MCF 10A (cell line): ENCODE measurements at places on chromosomes 5 and 9. TPM values are rescaled to one million over a fixed set of nuclear protein-coding genes. Genes with fewer than 3 reads are reported as not detected.
A peak's percentile ranks its signal among the peaks of the same experiment; 100 is the strongest.

GRCh38 chr9:83027153-83027891 lies 35.6 kb downstream of the RASEF start:
- H3K4me1 ChIP-seq: peaks cover 45% of the 10 kb centered on the region
- no peak overlapping the region for H3K4me3 ChIP-seq
- H3K27me3 ChIP-seq: no peaks in the 10 kb centered on the region
- peak overlapping the region; percentile 83 for H3K27ac ChIP-seq
- peaks cover 4% of the 10 kb centered on the region for H3K36me3 ChIP-seq

DNA sequence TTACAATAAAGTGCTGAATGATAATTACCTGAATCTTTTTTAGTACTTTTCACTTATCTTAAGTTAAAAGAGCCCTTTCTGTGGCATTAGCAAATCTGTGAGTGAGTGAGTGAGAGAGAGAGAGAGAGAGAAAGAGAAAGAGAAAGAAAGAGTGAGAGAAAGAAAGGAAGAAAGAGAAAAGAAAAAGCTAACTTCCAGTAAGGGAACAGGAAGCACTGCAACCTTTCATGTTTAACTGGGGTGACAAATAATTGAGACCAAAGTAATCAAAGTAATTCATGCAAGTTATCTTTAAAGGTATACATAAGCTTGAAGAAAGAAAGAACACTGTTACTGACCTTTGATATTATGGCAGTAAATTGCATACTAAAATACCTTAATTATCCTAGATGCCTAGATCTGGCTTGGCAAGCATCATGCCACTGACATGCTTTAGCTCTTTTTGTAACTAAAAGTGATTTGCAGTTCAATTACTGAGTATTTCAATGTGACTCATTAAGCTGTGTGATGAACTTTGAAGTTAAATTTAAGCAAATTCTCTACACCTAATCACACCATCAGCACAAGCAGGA lies 21.7 kb downstream of the FEM1C start:
- H3K27me3 ChIP-seq: no peaks in the 10 kb centered on the region
- DNase-seq: no peak
- no peak overlapping the region for H3K27ac ChIP-seq
- peaks cover 65% of the 10 kb centered on the region for H3K36me3 ChIP-seq
- no peak overlapping the region for H3K4me3 ChIP-seq

GRCh38 chr9:129026442-129027223 lies 1.5 kb downstream of the SH3GLB2 start:
- H3K4me1 ChIP-seq: peaks cover 27% of the 10 kb centered on the region
- H3K27ac ChIP-seq: peak overlapping the region; percentile 79
- peaks cover 7% of the 10 kb centered on the region for H3K36me3 ChIP-seq
- no peak for DNase-seq

DNA sequence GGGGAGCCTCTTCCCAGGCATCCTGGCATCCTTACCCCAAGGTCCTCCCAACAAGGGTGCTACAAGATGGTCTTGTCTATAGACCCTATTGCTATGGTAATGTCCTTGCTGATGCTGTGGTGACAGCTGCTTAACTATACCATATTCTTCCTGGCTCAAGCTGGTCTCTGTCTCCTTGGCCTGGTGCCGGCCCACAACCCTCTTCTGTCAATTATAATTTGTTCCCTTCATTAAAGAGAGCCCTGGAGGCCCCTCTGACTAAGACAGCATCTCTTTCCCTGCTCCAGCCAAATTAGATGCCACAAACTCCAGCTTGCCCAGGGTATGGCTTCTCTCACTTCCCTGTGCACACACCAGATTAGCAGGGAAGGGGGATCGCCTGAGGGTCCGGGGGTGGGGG lies 86.7 kb downstream of the PSD2 start:
- H3K36me3 ChIP-seq: no peaks in the 10 kb centered on the region
- H3K27me3 ChIP-seq: no peaks in the 10 kb centered on the region
- DNase-seq: no peak
- H3K4me3 ChIP-seq: no peak overlapping the region

- no peak for DNase-seq
- no peaks in the 10 kb centered on the region for H3K36me3 ChIP-seq
- no peaks in the 10 kb centered on the region for H3K27me3 ChIP-seq
- no peak overlapping the region for H3K4me3 ChIP-seq
- no peaks in the 10 kb centered on the region for H3K4me1 ChIP-seq
Measured at GRCh38 chr5:93107805-93108520, 473.1 kb downstream of the NR2F1-AS1 start.

DNA sequence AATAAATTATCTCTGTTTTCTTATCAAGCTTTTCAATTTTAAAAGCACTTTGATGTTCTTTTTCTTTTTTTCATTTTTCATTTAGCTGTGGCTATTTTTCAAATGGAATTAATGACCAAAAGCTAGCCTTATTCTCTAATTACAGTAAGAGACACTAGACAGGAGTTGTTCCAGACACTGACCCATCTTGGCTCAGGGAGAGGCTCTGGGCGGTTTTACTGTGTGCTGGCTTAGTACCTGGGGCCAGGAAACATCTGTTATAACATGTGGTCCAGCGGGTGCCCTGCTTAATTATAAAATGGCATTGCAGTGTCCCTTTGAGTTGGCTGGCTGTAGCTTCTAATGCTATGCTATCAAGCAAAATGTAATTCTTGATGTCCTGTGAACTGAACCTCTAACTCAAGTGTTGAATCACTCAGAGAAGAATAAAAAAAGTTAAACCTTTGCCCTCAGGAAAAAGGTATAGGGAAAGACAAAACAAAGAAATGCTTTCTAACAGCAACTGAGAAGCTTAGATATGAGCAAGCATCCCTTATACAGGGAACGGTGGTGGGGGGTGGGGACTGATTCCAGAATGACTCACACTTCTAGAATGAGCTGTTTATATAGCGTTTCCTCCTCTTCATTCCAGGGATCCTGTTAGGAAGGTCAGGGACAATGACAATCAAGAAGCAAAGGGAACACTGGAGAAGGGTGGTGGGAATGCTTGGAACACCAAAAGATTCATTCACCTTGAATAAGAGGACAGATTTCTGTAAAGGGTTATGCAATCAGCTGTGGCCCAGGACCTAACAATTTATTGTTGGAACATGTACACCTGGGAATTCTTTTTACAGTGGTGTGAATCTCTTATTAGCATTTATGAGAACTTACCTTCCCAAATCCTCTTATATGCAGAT lies 58.7 kb upstream of the NFIB start:
- peaks cover 5% of the 10 kb centered on the region for H3K36me3 ChIP-seq
- no peak overlapping the region for H3K4me3 ChIP-seq
- H3K27me3 ChIP-seq: no peaks in the 10 kb centered on the region
- DNase-seq: peak; percentile 81
- peak overlapping the region; percentile 57 for H3K27ac ChIP-seq
- peaks cover 7% of the 10 kb centered on the region for H3K4me1 ChIP-seq

DNA sequence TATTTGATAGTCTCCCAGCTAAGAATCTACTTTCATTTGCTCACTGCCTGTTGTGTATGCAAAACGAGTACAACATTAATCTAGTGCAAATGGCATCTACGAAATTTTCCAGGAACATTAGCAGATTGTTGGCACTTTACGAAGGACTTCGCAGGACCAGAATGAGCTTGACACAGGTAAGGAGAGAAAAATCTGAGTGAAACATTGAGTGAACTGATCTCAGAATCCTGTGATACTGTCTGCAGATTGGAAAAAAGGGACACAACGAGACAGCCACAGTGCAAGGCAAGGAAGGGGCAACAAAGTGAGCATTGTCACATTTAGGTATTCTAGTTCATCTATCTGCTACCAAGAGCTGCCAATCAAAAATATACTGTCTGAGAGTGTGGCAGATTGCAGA lies 350.5 kb downstream of the ZNF608 start:
- no peak overlapping the region for H3K27ac ChIP-seq
- H3K4me1 ChIP-seq: no peaks in the 10 kb centered on the region

DNA sequence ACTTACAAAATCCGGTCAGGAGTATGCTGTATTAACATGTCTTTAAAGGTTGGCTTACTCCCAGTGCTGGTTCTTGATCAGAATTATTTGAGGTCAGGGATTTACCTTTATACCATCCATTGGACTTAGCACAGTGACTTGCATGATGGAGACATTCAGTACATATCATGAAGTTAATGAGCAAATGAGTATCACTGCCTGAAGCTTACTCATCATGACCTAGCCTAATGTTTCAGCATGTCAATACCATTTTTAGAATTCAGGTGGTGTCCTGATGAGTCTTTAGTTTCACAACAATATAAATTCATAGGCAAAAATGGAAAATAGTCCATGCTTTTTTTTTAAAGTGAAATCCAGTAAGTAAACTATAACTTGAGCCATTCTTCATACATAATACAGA lies 226.0 kb upstream of the C9orf72 start:
- no peak overlapping the region for H3K27ac ChIP-seq
- H3K27me3 ChIP-seq: peaks cover 10% of the 10 kb centered on the region
- no peaks in the 10 kb centered on the region for H3K36me3 ChIP-seq
- no peak overlapping the region for H3K4me3 ChIP-seq
- H3K4me1 ChIP-seq: no peaks in the 10 kb centered on the region

- H3K27me3 ChIP-seq: no peaks in the 10 kb centered on the region
- H3K27ac ChIP-seq: no peak overlapping the region
- no peaks in the 10 kb centered on the region for H3K4me1 ChIP-seq
Measured at GRCh38 chr9:75382126-75382525, 293.8 kb downstream of the OSTF1 start.

DNA sequence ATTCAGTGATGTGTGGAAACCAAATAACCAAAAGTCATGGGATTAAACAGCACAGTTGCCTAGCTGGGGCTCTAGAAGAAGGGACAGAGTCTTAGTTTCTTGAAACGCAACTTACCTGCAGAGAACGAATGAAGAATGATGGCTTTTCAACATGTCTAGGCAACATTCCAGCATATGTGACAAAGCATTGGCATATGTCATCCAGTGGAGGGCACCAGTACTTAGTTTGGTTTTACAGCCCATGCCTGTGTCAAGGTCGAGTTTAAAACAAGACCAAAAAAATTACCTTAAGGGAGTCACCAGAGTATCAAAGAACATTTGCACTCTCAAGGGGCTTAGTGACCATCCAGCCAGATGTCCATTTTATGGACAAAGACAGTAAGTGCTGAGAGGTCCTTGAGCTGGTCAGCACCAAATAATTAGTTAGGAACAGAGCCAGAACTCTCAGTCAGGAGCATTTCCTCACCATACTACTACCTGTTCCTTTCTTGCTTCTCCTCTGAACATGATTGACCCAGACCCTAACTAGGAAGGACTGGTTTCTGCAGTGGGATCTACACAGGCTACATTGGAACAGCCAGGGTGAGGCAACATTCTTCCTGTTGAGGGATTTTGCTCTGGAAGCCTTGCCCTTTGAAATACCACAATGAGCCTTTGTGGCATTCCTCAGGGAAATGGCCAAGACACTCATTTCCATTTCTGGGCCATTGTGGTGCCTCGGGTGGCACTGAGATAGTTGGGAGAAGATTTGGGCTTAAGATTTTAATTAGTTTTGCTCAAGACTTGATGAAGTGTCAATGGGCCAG lies 75.4 kb upstream of the ANKH start:
- peaks cover 6% of the 10 kb centered on the region for H3K4me1 ChIP-seq
- no peak overlapping the region for H3K4me3 ChIP-seq
- DNase-seq: peak; percentile 66
- H3K27me3 ChIP-seq: no peaks in the 10 kb centered on the region

- no peak for DNase-seq
- no peaks in the 10 kb centered on the region for H3K27me3 ChIP-seq
- H3K4me3 ChIP-seq: no peak overlapping the region
- no peaks in the 10 kb centered on the region for H3K36me3 ChIP-seq
- H3K27ac ChIP-seq: no peak overlapping the region
Measured at GRCh38 chr5:92741906-92742305, 839.1 kb downstream of the NR2F1-AS1 start.

- no peaks in the 10 kb centered on the region for H3K36me3 ChIP-seq
- peaks cover 10% of the 10 kb centered on the region for H3K4me1 ChIP-seq
- DNase-seq: peak; percentile 85
- no peak overlapping the region for H3K4me3 ChIP-seq
- H3K27ac ChIP-seq: no peak overlapping the region
Measured at GRCh38 chr5:174355208-174355612, 309.7 kb downstream of the NSG2 start.

DNA sequence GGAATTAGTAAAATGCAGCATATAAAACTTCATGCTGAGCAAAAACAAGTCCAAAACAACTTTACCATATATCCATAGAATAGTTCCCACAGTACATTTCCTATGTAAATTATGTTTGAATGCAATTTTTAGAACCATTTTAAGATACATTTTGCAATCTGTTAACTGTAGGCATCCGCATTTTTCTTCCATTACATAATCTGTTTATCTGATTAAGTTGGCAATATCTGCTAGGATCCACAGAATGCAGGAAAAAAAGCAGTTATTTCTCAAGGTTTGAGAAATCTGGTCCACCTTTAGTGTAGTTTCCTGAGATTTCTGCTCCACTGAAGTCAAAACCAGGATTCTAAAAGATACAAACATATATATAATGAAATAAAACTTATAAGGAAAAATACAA lies 6.2 kb downstream of the NUDCD2 start:
- no peak for DNase-seq
- H3K4me1 ChIP-seq: peaks cover 31% of the 10 kb centered on the region
- H3K4me3 ChIP-seq: no peak overlapping the region
- peaks cover 87% of the 10 kb centered on the region for H3K36me3 ChIP-seq

GRCh38 chr5:178434851-178435250 lies 155.3 kb downstream of the COL23A1 start:
- H3K4me1 ChIP-seq: peaks cover 2% of the 10 kb centered on the region
- H3K4me3 ChIP-seq: no peak overlapping the region
- no peak for DNase-seq
- peaks cover 39% of the 10 kb centered on the region for H3K27me3 ChIP-seq
- no peak overlapping the region for H3K27ac ChIP-seq

- peaks cover 5% of the 10 kb centered on the region for H3K36me3 ChIP-seq
- H3K4me1 ChIP-seq: no peaks in the 10 kb centered on the region
- no peaks in the 10 kb centered on the region for H3K27me3 ChIP-seq
- no peak overlapping the region for H3K27ac ChIP-seq
- DNase-seq: no peak
Measured at GRCh38 chr5:171773106-171773505, 12.5 kb upstream of the SMIM23 start.

GRCh38 chr5:28729067-28729466 lies 1690.7 kb upstream of the CDH9 start:
- H3K4me1 ChIP-seq: peaks cover 8% of the 10 kb centered on the region
- no peaks in the 10 kb centered on the region for H3K27me3 ChIP-seq
- DNase-seq: no peak
- H3K36me3 ChIP-seq: no peaks in the 10 kb centered on the region
- H3K4me3 ChIP-seq: no peak overlapping the region

DNA sequence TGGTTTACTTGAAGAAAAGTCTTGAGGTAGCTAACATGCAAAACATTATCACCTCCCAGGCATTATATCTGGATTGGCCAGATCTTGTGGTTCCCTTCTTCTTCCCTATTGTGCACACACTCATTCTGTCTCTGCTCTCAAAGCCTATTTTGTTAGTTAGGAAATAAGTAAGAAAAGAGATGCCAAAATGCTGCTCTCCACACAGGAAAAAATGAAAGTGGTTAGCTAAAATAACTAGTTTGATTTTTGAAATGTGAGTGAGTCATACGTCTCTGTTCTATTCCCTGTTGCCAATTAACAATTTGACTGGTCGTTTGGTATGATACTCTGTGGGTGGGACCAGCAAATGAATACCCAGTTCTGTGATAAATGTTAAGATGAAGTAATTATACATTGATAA lies 28.1 kb downstream of the LMNB1 start:
- H3K27me3 ChIP-seq: no peaks in the 10 kb centered on the region
- peak overlapping the region; percentile 63 for H3K4me3 ChIP-seq
- H3K27ac ChIP-seq: peak overlapping the region; percentile 68
- peaks cover 27% of the 10 kb centered on the region for H3K4me1 ChIP-seq
- peak; percentile 42 for DNase-seq

The NIM1K gene
- total RNA-seq: not detected in 2 replicates

The COL5A1 gene
- not detected in 2 replicates for total RNA-seq

The PCDHGB1 gene
- 0.19 and 0.59 TPM in 2 replicates for total RNA-seq

The ABO gene
- total RNA-seq: not detected in 2 replicates

The ZNF608 gene
- 8.4 and 10.4 TPM in 2 replicates for total RNA-seq

The C9orf50 gene
- total RNA-seq: 0.20 TPM in 1 of 2 replicates, not detected in the other
